ENCODE measurements at places on chromosomes 1 and 21.

DNA sequence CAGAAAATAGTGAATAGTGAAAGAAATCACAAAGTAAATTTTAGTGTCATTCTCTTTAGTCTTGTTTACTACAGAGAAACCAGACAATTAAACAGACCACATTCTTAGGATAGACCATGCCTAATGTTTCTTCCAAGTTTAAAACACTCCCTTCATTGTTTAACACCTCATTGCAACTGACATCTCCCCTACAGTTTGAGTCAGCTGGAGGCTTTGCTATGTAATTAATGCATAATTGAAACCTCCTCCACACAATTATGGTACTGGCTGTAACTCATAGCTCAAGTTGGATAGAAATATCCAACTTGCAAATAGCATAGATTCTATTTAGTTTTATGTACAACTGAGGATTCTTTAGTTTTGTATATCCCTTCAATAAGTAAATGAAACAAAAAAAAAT is 35.2 kb upstream of the B3GALT2 start:
- DNase-seq = no peak

GRCh38 chr1:198713081-198713480 is 74.2 kb downstream of the PTPRC start:
- DNase-seq = peak; percentile 85

GRCh38 chr1:179166663-179167417 is 62.6 kb downstream of the ABL2 start:
- peak; percentile 26 for DNase-seq

- no peak for DNase-seq
Measured at GRCh38 chr1:8633741-8634501, 183.5 kb downstream of the RERE start.

DNA sequence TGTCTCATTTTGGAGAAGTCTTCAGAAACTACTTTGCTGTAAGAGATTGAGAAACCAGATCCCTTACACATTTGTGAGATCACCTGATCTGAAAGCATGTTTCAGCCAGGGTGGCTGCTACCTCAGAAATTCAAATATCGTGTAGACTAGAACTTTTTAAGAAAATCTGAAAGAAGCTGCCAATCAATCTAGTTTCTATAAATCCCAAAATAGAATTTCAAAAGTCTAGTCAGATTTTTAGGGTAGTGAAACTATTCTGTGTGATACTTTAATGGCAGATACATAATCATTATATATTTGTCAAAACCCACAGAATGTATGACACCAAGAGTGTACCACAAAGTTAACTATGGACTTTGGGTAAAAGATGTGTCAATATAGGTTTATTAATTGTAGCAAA is 79.9 kb upstream of the PLPPR5 start:
- no peak for DNase-seq

- DNase-seq = peak; percentile 96
Measured at GRCh38 chr1:54581621-54582035, 33.6 kb downstream of the ACOT11 start.

DNA sequence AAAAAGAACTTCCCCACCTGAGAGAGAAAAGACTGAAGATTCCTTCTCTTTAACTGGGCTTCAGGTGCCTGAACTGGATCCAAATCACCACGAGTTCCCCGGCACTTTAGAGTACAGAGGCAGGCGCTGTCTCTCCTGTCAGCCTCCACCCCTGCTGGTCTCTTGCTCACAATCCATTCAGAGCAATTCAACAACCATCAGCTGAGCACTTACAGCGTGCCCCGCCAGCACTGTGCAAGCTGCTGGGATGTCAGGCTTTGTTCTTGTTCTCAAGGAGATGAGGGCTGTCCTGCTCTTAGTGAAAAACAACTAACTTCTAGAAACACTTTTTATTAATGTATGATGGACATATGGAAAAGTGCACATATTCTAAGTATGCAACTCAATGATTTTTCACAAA is 68.7 kb upstream of the VAMP3 start:
- peak; percentile 20 for DNase-seq

GRCh38 chr21:35303085-35303484 is 254.0 kb upstream of the RUNX1 start:
- peak; percentile 91 for DNase-seq

DNA sequence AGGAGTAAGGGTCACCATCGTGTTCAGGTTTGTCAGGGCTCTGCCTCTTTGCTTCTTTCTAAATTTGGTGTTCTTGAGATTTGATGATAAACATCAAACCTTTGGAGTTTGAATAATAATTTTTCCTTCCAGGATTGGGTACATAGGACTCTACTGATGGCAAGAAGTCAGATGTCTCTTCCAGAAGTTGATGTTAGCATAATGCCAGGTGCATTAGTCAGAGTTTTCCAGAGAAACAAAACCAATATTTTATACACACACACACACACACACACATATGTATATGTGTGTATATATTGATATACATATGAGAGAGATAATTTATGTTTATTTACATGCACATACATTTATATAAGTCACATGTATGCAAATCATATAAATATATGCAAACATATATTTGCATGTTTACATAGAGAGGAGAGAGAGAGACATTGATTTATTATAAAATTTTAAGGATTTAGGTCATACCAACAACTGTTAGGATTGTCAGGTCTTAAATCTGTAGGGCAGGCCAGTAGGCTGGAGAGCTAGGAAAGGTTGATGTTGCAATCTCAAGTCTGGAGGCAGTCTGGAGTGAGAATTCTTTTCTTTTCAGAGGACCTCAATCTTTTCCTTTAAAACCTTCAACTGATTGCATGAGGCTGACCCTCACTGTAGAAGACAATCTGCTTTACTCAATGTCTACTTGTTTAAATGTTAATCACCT is 199.2 kb downstream of the HLX start:
- DNase-seq = peak; percentile 39

DNA sequence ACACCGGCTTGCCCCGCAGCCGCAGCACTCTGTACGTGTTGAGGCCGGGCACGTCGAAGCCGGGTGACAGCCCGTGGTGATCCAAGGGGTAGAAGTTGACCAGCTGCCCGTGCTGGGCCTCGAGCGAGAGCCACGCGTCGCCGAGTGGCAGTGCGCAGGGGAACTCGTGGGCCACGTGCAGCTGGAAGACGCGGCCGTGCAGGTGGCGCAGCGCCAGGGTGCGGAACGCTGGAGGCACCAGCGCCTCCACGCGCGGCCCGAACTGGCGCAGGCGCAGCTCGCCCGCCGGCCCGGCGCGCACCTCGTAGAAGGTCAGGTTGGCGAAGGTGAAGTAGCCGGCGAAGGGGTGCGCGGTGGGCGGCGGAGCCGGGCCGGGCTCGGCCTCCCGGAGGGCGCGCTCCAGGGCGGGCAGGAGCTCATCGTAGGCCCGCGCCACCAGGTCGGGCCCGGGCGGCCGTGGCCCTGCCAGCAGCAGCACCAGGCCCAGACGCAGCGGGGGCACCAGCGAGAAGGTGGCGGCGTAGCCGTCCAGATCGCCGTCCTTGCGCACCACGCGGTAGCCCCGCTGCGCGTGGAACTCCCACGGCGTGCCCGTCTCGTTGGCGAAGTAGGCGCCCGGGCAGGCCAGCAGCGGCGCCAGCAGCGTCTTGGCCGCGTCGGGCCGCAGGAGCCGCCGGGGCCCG is 19.5 kb downstream of the LACTBL1 start:
- peak; percentile 18 for DNase-seq

- no peak for DNase-seq
Measured at GRCh38 chr1:178011864-178012503, 42.1 kb upstream of the SEC16B start.

- DNase-seq = no peak
Measured at GRCh38 chr1:194512957-194513356, 1326.5 kb upstream of the B3GALT2 start.

GRCh38 chr1:50977575-50978143 is 7.6 kb downstream of the CDKN2C start:
- peak; percentile 85 for DNase-seq

DNA sequence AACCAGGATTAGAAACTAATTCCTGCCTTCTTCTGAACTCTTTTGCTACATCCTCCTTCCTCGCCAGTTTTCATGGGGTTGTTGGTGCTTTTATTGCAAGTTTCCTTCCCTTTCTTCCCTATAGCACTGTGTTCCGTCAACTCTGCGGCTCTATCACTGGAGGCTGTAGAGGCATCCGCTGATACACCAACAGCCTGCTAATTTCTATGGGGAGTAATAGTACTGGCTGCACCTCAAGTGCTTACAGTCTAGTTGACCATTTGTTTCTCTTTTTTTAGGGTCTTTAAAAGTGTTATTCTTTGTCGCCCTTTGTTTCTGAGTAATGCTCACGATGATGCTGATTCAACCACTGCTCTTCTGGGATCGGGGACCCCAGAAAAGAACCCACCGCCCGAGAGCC is 746 bp downstream of the MIS18A start:
- DNase-seq = peak; percentile 51

DNA sequence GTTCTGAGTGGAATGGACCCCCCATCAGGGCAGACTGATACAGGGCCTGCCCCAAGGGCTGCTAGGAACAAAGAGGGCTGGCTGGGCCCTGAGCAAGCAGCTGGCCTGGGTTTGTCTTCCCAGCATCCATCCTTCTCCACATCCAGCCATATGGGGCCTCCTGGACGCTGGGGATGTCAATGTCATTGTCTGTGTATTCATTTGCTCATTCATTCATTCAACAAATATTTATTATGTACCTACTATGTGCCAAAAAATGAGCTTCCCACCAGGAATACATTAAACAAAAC is 15.6 kb upstream of the ECE1 start:
- DNase-seq = no peak

DNA sequence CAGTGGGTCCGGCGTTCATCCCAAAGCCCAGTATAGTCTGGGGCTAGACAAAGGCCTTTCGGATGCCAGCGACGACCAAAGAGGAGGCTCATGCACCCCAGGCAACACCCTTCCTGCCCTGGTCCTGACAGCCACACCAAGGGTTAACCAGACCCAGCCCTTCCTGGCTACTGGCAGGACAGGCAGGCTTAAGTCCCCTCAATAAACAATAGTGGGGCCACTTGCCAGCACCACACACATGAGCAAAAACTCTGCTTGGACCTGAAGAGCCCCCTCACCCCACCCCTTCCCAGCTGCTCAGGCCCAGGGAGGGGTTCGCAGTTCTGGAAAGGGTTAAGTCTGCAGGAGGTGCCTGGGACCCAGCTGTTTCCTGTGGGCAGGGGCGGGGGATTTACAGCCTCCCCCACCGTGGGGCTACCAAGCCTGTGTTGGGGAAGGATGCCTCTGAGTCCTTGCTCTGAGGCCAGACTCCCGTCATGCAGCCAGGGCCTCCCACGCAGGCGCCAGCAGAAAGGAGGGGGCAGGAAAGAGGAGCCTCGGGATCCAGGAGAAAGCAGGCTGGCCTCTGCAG is 18.2 kb downstream of the PHLDA3 start:
- DNase-seq = peak; percentile 96

GRCh38 chr1:178536329-178536728 is 23.4 kb downstream of the TEX35 start:
- peak; percentile 15 for DNase-seq

- no peak for DNase-seq
Measured at GRCh38 chr1:218516526-218516925, 171.4 kb downstream of the TGFB2 start.

DNA sequence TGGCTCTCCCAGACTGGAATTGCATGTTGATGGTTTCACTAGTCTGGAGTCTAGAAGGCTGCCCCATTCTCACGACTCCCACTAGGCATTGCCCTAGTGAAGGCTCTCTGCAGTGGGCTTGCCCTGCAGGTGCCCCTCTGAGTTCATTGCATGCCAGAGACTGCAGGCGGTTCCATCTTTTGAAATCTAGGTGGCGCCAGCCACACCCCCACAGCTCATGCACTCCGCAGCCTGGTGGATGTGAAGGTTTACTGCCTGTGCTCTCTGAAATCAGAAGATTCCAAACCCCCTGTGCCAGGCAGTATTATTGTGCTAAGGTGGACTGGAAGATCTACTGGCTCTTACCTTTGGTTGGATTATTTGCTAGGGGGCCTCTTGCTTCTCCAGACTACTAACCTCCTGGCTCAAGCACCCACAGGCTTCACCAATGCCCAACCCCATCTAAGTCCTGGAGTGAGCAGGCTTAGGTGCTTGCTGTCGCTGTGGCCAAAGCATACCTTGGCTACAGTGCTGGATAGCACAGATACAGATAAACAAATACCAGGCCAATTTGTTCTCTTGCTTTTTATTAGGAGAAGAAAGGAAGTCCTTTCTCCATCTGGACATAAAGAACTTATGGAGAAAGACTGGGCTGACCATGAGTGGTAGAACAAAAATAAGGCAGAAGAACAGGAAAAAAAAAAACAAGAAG is 83.5 kb upstream of the SIM2 start:
- DNase-seq = no peak

DNA sequence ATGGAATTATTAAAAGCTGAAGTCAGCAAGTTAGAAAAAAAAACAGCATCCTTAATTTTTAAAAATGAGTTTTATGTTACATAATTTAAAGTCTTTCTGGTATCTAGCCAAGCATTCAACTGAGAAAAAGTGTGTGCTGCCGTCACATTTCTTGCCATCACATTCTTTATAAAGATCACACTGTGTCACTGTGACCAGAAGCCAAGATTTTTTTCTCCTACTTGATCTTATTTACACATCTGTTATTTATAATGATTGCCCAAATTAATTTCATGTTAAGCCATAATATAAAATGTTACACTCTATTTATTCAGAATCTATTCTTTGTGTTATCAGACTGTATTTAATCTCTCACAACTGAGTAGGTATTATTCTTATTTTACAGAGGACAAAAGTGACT is 1603.7 kb downstream of the PLA2G4A start:
- no peak for DNase-seq

DNA sequence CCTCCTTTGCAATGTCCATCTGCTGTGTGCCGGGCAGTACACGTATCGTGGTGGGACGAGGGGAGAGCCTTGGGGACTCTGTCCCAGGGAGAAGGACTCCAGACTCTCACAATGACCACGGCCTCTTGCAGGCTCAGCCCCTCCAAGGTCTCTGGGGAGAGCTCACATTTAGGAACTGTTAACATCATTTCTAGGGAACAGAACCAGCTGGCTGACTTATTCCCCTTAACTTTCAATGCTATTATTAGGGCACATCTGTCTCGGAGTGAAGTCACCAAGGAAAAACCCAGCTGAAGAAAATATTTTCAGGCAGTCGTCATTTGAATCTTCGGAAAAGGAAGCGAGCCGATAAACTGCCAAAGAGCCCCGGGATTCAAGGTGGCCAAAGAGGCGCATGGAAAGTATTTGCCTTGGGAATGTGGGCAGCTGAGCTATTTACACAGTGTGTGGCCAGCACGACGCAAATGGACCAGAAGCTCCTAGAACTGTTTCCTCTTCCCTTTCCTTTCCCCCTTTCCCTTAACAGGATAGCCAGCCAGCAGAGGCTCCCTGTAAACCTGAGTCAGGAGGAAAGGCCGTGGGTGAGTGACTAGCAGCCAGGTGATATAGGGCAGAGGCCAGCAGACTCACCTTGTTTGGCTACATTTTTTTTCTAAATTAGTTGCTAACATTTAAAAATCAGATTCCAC is 74.5 kb downstream of the ITPKB start:
- peak; percentile 91 for DNase-seq
